ENCODE measurements at places on chromosomes 4 and X. TPM values are rescaled to one million over a fixed set of nuclear protein-coding genes. Genes with fewer than 3 reads are reported as not detected.

RNF4 gene
- 67.2 TPM for polyA plus RNA-seq

CD99 gene
- 462 TPM for polyA plus RNA-seq

GLUD2 gene
- polyA plus RNA-seq, result 4.3 TPM

HAND2 gene
- not detected for polyA plus RNA-seq

SFRP2 gene
- 25.4 TPM for polyA plus RNA-seq

PABPC5 gene
- polyA plus RNA-seq, result 5.7 TPM

EMCN gene
- 189 TPM for polyA plus RNA-seq

SPANXA2 gene
- polyA plus RNA-seq, result not detected

CXCL5 gene
- 0.17 TPM for polyA plus RNA-seq

COL4A6 gene
- polyA plus RNA-seq, result 7.1 TPM

ZFYVE28 gene
- polyA plus RNA-seq, result 1.7 TPM

GAGE12D gene
- not detected for polyA plus RNA-seq

CMC4 gene
- 5.9 TPM for polyA plus RNA-seq

UGT2B10 gene
- 0.45 TPM for polyA plus RNA-seq

RAI2 gene
- 8.4 TPM for polyA plus RNA-seq

FGFR3 gene
- 90.0 TPM for polyA plus RNA-seq

TMEM154 gene
- polyA plus RNA-seq, result 3.8 TPM

CSAG3 gene
- polyA plus RNA-seq, result not detected

ZNF518B gene
- polyA plus RNA-seq, result 38.1 TPM

TBC1D9 gene
- 59.9 TPM for polyA plus RNA-seq

RBMX2 gene
- polyA plus RNA-seq, result 38.5 TPM

NXF2B gene
- polyA plus RNA-seq, result 0.80 TPM

ARHGAP6 gene
- polyA plus RNA-seq, result 15.8 TPM

GDPD2 gene
- polyA plus RNA-seq, result 0.37 TPM

NEK1 gene
- 26.6 TPM for polyA plus RNA-seq
